ENCODE measurements at places on chromosomes 2 and 18.

DNA sequence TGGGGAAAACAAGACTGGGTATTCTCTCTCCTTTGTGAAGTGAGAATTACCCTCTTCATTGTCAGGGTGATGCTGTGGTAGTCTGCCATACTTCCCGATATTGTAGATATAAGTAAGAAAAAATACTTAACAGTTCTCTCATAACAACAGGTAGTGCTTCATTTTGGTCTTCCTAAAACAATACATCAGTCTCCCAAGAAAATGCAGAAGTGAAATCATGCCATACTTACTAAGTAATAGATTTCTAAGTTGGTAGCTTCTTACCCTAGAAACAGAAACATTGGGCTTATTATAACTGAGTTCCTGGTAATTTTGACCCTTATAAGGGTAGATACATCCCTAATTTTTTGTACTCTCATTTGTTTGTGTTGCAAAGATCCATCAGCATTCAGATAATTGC is 460.7 kb upstream of the DCC start:
- no peak for DNase-seq

GRCh38 chr2:223046470-223047040 is 5.4 kb upstream of the KCNE4 start:
- DNase-seq, result no peak

GRCh38 chr2:149017116-149017985 is 21.1 kb upstream of the LYPD6B start:
- DNase-seq, result peak; percentile 69

DNA sequence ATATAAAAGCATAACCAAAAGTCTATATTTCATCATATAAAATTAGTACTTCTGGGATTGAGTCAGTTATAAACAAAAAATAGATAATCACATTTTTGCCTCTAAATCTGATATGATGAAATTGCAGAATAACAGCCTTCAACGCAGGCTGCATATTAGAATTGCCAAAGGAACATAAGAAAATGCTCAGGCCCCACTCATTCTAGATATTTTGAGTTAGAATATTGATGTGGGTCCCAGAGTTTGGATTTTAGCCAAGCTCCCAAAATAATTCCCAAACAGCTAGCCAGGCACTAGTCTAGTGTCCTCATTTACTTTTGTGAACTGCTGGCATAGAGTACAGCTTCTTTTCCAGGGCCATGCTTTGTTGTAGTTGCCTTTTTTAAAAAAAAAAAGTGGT is 63.5 kb downstream of the ZDBF2 start:
- no peak for DNase-seq

DNA sequence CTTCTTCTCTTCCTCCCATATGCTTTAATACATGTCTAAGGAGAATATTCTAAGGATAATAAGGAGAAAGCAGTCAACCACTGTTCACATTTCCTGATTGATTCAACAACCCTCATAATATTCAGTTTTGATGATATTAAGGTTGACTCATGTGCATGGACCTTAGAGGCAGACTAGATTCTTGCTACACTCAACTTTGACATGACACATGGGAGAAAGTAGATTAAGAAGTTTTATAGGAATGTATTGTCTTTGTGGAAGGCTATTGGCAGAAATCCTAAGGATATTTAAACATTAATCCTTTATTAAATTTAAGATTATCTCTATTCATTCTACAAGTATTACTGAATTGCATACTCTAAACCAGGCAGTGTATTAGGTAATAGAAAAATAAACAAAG is 309.1 kb upstream of the CYRIA start:
- DNase-seq, result no peak

GRCh38 chr18:40120796-40121391 is 1834.1 kb upstream of the PIK3C3 start:
- no peak for DNase-seq

DNA sequence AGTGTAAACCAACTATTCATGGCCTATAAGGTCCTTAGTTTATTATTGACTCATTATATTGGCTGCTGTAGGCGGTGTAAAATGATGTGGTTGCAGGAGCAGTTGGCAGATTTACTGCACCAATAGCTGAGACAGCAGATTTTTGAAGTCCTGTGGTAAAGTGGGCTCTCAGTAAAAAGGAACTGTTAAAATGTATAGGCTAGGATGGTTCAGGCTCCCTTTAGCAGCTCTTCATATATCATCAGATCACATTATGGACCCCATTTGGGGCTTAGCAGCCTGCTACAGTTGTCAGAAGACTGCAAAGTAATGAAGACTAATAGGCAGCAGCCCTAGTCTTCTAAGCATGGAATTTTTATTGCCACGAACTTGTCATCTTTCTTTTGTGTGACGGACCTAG is 27.8 kb downstream of the MTX2 start:
- no peak for DNase-seq

DNA sequence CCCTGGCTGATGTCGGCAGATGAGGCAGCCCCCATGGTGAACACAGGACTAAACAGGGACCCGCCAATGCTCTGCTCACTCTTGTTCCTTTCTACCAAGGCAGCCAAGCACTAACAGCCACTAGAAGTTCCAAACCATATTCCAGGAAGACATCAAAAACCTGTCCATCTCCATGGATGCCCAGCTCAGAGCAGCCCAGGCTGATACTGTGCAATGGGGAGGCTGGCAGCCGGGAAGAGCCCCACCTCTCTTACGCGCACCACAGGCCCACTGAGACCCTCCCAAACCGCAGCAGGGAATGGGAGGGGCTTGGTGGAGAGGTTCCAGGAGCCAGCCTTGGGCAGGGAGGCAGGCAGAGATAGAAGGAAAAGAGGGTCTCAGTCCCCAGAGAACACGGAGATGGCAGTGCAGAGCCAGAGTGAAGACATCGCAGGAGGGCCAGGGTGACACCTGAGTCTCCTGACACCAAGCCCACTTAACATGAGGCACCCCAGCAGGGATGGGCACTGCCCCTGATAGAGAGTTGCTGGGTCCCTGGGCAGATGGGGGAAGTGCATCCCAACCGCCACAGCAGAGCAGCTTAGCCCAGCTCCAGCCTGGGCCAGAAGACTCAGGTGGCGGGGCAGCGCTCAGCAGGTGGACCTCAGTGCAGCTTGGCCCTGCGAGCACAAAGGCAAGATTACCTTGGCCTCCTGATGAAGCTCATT is 3.4 kb downstream of the HS6ST1 start:
- DNase-seq, result no peak

DNA sequence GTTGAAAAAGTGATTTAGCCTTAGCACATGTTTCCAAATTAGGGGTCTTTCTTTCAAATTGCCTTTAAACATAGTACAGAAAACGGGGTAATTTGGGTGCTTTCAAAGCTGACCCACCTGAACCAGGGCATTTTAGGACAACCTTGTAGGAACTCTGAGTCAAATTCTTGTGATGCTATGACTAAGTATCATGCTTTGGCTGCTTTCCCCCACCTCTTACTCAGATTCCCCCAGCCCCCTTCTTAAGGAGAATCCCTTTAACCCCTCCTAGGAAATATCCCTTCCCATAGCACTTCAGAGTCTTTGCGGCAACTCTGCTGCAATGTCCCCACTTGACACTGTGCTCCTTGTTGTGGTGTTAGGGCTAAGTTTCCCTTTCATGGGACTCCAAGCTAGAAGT is 18.6 kb upstream of the KLF7 start:
- DNase-seq, result no peak

DNA sequence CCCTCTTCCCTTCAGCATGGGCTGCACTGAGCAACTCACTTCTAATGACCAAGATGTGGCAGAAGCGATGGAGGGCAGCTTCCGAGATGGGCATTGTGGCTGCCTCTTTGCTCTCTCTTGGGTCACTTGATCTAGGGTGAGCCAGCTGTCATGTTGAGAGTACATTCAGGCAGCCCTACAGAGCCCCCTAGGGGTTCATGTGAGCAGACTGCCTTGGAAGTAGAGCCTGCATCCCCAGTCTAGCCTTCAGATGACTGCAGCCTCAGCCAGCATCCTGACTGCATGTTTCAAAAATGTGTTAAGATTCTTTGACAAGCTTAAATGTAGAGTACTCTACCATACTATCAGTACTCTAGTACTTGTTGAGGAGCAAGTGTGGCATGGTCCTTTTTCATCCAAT is 143.9 kb downstream of the NCK2 start:
- DNase-seq, result peak; percentile 43

GRCh38 chr18:59708988-59709387 is 11.8 kb upstream of the CCBE1 start:
- no peak for DNase-seq

DNA sequence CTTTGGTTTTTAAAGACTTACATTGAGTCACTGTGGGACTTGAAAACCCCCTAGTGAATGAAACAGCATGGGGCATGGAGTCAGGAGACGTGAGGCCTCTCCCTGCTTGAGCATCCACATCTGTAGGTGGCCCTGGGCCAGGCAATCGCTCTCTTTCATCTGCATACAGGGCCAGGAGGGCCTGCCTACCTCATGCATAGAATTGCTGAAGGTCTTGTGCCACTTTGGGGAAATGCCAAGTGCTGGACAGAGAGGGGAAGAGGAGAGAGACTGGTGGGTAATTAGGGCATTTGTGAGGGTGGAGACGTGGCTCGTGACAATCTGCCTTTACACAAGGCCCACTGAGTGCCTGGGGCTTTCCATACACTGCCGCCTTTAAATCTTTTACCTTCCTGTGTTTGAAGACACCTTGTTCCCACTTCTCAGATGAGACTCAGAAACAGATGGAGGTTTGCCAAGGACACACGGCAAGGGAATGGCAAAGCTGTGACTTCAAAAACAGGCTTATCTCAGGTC is 322.2 kb upstream of the HS6ST1 start:
- DNase-seq, result no peak

DNA sequence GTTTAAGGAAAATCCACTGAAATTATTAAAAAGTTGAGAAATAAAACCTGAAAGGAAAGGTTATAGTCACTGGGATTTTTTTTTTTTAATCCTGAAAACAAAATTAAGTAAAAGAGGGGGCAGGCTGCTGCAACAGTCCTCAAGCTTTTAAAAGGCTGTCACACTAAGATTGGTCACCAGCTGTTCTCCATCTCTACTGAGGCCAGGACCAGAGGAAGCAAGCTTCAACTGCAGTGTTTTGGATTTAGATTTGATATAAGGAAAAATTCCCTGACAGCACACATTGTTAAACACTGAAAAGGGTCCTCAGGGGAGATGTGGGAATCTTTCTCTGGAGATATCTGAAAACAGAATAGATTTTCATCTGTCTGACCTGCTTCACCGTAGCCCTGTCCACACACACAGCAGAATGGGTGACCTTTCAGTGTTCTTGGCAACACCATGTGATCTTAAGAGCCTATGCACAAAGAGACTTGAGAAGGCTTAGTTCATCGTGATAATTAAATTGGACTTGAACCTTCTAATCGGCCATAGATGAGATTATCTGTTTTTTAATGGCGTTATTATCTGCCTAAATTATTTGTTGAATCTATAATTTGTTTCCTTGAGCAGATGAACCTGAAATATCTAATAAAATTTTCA is 132.0 kb upstream of the BOD1L2 start:
- DNase-seq, result no peak

- no peak for DNase-seq
Observed at GRCh38 chr2:178363252-178363651, 87.7 kb downstream of the PRKRA start.

- DNase-seq, result no peak
Observed at GRCh38 chr2:62858231-62858832, 152.8 kb downstream of the EHBP1 start.

- DNase-seq, result no peak
Observed at GRCh38 chr2:118380915-118381653, 292.8 kb downstream of the INSIG2 start.

- DNase-seq, result no peak
Observed at GRCh38 chr2:43179942-43180341, 46.5 kb downstream of the ZFP36L2 start.

GRCh38 chr2:27074738-27075565 is 3.5 kb upstream of the EMILIN1 start:
- DNase-seq, result peak; percentile 62

DNA sequence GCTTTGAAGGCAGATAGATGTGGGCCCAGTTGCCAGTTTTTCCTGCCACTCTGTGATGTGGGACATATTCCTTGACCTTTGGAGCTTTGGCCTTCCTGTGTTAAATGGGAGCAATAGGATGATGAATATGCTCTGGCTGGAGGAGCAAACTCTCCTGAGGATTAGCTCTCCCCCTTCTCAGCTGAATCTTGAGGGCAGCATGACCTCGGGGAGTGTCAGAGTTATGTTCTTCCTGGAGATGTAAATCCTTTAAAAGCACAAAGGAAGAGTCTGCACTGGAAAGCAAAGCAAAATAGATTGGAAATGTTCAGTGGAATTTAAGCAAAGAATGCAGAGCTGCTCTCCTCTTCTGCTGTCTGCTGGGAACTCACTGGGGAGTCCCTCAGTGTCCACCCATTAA is 160.1 kb downstream of the ALK start:
- DNase-seq, result no peak

DNA sequence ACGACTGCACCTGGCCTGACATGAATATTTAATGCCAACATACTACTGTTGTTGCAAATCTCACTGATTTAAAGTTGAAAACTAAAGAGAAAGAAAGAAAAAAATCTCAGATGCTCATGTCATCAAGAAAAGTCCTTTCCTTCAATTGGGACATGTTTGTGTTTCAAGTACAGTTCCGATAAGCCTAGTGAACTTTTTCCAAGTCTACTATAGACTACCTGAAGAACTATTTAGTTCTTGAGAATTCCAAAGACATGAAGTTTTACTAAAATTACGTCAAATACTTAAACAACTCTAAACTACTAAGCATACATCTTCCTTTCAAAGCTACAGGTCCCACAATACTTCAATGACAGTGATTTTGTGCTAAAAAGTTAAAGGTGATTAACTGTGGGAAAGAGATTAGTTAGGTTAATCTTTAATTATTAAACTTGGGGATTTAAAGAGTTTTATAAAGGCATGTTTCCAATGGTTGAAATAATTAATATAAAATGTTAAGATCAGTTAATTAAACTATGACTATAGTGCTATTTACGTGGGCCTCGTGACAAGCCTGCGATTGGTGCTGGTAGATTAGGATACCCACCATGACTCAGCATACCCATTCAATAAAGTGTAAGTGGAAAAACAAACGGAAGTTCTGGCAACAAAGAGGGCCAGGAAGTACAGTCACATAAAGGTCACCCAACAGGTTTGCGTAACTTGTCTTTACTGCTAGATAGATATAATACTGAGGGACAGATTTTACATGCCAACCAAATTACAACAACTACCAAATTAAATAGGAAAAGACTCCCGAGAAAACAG is 55.5 kb downstream of the SEPTIN10 start:
- no peak for DNase-seq

DNA sequence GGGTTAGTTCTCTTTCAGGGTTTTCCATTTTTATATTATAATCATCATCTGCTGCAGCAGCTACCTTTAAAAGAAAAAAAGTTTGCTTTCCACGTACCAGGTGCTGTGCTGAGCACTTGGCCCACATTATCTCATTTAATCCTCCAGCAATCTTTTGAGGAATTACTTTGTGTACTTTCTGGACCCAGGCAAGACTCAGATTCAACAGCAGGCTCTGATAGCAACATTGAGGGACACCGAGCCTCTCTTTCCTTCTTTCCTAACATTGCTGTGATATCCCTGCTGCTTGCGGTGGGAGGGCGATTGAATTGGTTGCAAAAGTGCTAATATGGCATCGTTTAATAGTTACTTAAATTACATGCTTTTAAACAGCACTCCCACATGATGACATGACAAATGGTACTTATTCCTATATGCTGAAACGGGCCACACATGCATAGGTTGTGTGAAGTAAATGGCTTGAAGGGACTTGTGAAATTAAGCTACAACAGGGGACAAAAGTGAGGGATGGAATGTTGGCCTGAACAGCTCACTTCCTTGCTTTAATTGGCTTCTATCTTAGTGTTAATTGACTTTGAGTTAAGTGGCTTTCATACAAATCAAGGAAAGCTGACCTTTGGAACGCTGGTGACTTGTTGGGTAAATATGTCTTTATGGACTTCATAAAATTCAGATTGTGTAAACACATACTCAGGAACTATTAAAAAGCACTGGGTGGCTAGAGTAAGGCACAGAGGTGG is 21.2 kb downstream of the SPRED2 start:
- DNase-seq, result no peak

- no peak for DNase-seq
Observed at GRCh38 chr2:22536133-22536532, 848.8 kb upstream of the KLHL29 start.

All from CD4-positive, alpha-beta T cell treated with Interleukin-10 for 1 hour (primary cell).